ENCODE measurements at places on chromosomes 7 and 10. TPM values are rescaled to one million over a fixed set of nuclear protein-coding genes. Genes with fewer than 3 reads are reported as not detected.

GRCh38 chr10:3433131-3433530 lies 260.5 kb upstream of the PITRM1 start:
- no peak overlapping the region for H3K4me3 ChIP-seq
- no peak overlapping the region for H3K27ac ChIP-seq
- peaks cover 6% of the 10 kb centered on the region for H3K4me1 ChIP-seq
- H3K36me3 ChIP-seq, result no peaks in the 10 kb centered on the region
- no peaks in the 10 kb centered on the region for H3K27me3 ChIP-seq
- DNase-seq, result no peak

- H3K4me1 ChIP-seq, result peaks cover 10% of the 10 kb centered on the region
- no peaks in the 10 kb centered on the region for H3K36me3 ChIP-seq
- peak overlapping the region; percentile 40 for H3K27ac ChIP-seq
- H3K27me3 ChIP-seq, result no peaks in the 10 kb centered on the region
- H3K4me3 ChIP-seq, result no peak overlapping the region
These were observed 78.9 kb downstream of the SVIL start for GRCh38 chr10:29555746-29556481.

DNA sequence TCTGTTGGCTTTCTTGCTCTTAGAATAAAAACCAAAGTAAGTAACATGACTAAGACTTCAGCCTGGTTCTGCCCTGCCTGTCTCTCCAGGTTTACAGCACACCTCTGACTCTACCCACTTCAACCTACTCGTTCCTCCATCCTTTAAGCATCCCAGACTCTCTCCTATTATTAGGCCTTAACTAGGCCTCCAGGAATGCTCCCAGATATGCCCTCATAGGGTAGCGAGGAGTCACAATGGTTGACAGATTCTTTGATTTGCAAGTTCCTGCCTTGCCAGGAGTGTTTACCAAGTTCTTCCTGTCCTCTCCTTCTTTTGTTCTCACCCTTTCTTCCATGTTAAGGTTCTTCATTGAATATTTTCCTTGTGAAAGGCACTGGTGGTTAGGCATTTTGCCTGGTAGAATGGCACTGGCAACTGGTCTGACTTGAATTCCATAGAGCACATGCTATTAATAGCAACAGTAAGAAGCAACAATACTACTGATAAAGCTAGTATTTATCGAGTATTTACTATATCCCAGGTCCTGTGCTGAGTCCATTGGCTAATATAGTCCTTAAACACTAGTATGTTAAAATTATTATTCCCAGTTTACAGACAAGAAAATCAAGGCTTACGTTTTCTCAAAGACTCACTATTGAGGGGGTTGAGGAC lies 327.9 kb upstream of the PRKCQ start:
- H3K36me3 ChIP-seq, result no peaks in the 10 kb centered on the region
- no peak overlapping the region for H3K4me3 ChIP-seq
- H3K27me3 ChIP-seq, result no peaks in the 10 kb centered on the region
- DNase-seq, result no peak
- H3K27ac ChIP-seq, result no peak overlapping the region
- H3K4me1 ChIP-seq, result no peaks in the 10 kb centered on the region

DNA sequence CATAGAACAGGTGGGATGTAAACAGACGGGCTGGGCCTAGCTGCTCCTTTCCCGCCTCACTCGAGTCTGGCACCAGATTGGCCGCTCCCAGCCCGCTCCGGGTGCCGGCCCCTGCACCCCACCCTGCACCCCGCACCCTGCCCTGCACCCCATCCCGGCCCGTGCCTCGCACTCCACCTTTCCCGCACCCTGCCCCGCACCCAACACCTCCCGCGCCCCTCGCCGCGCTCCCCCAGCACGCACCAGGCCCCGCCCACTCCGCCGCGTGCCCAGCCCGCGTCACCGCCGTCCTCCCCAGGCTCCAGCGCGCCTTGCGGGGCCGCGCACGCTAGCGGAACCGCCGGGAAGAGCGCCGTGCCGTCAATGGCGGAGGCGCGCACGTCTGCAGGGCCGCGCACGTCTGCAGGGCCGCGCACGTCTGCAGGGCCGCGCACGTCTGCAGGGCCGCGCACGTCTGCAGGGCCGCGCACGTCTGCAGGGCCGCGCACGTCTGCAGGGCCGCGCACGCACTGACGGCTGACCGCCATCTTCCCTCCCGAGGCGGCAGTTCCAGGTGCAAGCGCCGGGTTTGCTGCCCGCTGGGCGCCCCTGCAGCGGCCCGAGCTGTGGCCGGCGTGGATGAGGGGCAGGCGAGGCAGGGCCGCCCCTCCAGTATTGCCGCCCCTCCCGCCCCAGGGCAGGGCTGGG lies at the start of gene UBE3C:
UBE3C (plus strand) TSS at position 503 of the 687 bp plus-strand sequence. CDS start 347 bp downstream, outside the sequence.
- peak; percentile 92 for DNase-seq
- peaks cover 17% of the 10 kb centered on the region for H3K4me1 ChIP-seq
- no peaks in the 10 kb centered on the region for H3K36me3 ChIP-seq
- no peaks in the 10 kb centered on the region for H3K27me3 ChIP-seq
- H3K27ac ChIP-seq, result peak within 1 kb of the TSS; percentile 97

GRCh38 chr10:30686708-30687107 lies 57.2 kb upstream of the LYZL2 start:
- no peaks in the 10 kb centered on the region for H3K4me1 ChIP-seq
- no peak overlapping the region for H3K27ac ChIP-seq
- no peak for DNase-seq

DNA sequence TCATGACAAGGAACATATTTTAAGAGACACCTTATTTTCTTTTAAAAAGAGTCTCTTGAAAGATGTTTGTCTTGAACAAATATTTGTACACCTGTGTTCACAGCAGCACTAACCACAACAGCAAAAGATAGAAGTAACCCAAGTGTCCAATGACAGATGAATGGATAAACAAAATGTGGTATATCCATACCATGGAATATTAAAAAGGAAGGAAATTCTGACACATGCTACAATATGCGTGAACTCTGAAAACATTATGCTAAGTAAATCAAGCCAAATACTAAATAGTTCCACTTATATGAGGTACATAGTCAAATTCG lies 17.8 kb downstream of the SGMS1 start:
- DNase-seq, result no peak
- H3K27me3 ChIP-seq, result no peaks in the 10 kb centered on the region
- no peak overlapping the region for H3K4me3 ChIP-seq
- H3K36me3 ChIP-seq, result no peaks in the 10 kb centered on the region
- peaks cover 41% of the 10 kb centered on the region for H3K4me1 ChIP-seq

GRCh38 chr10:107616031-107616430 lies 451.5 kb upstream of the SORCS1 start:
- H3K4me3 ChIP-seq, result no peak overlapping the region
- no peak for DNase-seq
- H3K27ac ChIP-seq, result no peak overlapping the region
- H3K27me3 ChIP-seq, result no peaks in the 10 kb centered on the region
- no peaks in the 10 kb centered on the region for H3K36me3 ChIP-seq

DNA sequence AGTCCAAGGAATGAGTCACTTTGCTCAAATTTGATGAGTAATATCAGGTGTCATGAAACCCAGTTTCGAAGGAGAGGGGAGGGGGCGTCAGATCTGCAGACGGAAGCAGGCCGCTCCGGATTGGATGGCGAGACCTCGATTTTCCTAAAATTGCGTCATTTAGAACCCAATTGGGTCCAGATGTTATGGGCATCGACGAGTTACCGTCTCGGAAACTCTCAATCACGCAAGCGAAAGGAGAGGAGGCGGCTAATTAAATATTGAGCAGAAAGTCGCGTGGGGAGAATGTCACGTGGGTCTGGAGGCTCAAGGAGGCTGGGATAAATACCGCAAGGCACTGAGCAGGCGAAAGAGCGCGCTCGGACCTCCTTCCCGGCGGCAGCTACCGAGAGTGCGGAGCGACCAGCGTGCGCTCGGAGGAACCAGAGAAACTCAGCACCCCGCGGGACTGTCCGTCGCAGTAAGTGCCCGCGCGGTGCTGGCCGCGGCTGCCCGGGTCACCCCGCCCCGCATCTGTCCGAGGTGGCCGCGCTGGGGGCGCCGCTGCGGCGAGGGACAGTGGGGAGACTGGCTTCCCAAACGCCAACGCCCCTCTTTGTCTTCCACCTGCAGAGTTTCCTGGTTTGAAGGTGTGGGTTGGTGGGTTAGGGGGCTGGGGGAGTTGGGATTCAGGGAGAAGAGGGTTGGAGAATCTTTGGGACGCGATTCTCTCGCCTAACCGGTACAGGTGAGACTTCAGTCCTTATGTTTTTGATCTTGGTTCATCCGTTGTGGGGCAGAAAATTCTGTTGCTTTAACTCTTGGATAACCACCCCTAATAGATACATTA lies at the start of gene TAC1:
TAC1 (plus strand) TSS at position 351 of the 829 bp plus-strand sequence. CDS start 527 bp downstream, outside the sequence.
- H3K4me3 ChIP-seq, result peak within 1 kb of the TSS; percentile 2
- no peaks in the 10 kb centered on the region for H3K36me3 ChIP-seq
- peaks cover 83% of the 10 kb centered on the region for H3K27me3 ChIP-seq
- peaks cover 12% of the 10 kb centered on the region for H3K4me1 ChIP-seq

DNA sequence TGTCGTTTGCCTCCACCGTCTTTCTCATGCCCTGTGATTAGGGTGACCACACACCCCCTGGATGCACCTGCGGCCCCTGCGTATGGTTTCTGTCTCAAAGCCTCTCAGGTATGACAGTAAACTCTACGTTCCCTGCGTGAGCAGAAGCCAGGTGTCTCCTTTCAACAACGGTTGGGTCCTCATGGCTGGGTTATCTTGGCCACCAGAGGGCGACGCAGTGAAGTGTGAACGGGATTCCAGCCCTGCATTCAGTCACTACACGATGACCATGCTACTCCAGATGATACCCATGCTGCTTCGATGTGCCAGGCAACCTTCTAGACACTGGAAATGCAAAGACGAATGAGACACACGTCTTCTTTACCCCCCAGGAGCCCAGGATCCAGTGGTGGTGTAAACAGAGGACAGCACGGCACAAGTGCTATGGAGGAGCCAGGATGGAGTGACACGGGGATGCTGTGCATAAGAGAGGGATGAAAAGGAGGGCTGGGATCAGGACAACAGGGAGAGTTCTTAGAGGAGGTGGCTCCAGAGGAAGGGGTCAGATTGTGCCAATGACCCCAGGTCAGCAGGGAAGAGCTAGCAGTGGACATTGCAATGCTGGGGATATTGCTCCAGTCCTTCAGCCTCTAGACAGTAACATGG lies 228.1 kb upstream of the PFKP start:
- H3K4me1 ChIP-seq, result no peaks in the 10 kb centered on the region
- no peak overlapping the region for H3K27ac ChIP-seq
- H3K36me3 ChIP-seq, result no peaks in the 10 kb centered on the region
- H3K27me3 ChIP-seq, result no peaks in the 10 kb centered on the region
- H3K4me3 ChIP-seq, result no peak overlapping the region

- H3K4me3 ChIP-seq, result no peak overlapping the region
- no peak for DNase-seq
- H3K27me3 ChIP-seq, result no peaks in the 10 kb centered on the region
- H3K36me3 ChIP-seq, result no peaks in the 10 kb centered on the region
- H3K4me1 ChIP-seq, result peaks cover 48% of the 10 kb centered on the region
- H3K27ac ChIP-seq, result peak overlapping the region; percentile 18
These were observed 34.3 kb downstream of the HTRA1 start for GRCh38 chr10:122495406-122496340.

DNA sequence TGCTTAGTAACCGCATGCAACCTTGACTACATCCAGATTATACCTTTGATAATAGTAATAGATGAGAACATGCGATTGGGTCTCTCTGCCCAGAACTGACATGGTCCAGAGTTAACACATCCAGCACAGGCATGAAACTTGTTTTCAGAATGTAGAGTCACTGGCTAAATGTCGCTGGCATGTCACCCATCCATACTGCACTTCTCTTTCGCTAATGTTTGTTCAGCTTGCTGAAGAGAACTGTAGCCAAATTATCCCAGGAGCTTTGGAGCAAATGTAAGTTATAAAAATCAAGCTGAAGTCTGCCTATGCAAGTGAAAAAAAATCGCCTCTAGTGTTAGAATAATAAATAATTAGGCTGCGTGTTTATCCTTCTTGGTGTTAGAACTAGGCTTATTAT lies 98.2 kb downstream of the PRTFDC1 start:
- no peak overlapping the region for H3K27ac ChIP-seq
- H3K36me3 ChIP-seq, result no peaks in the 10 kb centered on the region
- no peak for DNase-seq
- no peaks in the 10 kb centered on the region for H3K27me3 ChIP-seq
- H3K4me1 ChIP-seq, result peaks cover 13% of the 10 kb centered on the region

DNA sequence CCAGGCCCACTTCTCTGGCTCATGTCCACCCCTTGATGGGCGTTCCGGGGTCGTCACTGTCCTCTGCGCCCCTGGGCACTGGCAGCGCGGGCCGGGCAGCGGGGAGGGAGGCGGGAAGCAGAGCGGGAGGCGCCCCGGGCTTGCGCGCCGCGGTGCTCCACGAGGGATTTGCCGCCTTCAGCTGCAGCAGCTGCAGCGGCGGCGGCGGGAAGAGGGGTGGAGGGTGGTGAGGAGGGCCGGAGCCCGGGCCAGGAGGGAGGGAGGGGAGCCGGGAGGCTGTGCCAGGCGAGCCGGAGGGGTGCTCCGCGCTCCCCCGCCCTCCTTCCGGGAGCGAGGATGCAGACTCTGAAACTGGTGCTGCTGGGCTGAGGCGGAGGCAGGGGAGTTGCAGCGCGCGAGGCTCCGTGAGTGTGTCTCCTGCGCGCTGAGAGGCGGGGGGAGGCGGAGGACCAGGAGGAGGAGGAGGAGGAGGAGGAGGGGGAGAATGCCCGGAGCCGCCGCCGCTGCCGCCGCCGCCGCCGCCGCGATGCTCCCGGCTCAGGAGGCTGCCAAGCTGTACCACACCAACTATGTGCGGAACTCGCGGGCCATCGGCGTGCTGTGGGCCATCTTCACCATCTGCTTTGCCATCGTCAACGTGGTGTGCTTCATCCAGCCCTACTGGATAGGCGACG lies at the start of gene LHFPL3:
LHFPL3 (plus strand) TSS at position 308 of the 674 bp plus-strand sequence.
- DNase-seq, result no peak
- peak within 1 kb of the TSS; percentile 25 for H3K4me3 ChIP-seq
- H3K36me3 ChIP-seq, result no peaks in the 10 kb centered on the region
- peaks cover 5% of the 10 kb centered on the region for H3K4me1 ChIP-seq

GRCh38 chr10:50152792-50153272 lies 85.1 kb downstream of the WASHC2A start:
- no peak for DNase-seq
- no peaks in the 10 kb centered on the region for H3K36me3 ChIP-seq
- H3K4me3 ChIP-seq, result no peak overlapping the region
- no peak overlapping the region for H3K27ac ChIP-seq
- H3K4me1 ChIP-seq, result no peaks in the 10 kb centered on the region
- peaks cover 5% of the 10 kb centered on the region for H3K27me3 ChIP-seq

- H3K4me3 ChIP-seq, result no peak overlapping the region
- no peak overlapping the region for H3K27ac ChIP-seq
- H3K4me1 ChIP-seq, result peaks cover 6% of the 10 kb centered on the region
- H3K27me3 ChIP-seq, result peaks cover 7% of the 10 kb centered on the region
- no peaks in the 10 kb centered on the region for H3K36me3 ChIP-seq
These were observed 11.7 kb downstream of the CREB5 start for GRCh38 chr7:28423918-28424514.

DNA sequence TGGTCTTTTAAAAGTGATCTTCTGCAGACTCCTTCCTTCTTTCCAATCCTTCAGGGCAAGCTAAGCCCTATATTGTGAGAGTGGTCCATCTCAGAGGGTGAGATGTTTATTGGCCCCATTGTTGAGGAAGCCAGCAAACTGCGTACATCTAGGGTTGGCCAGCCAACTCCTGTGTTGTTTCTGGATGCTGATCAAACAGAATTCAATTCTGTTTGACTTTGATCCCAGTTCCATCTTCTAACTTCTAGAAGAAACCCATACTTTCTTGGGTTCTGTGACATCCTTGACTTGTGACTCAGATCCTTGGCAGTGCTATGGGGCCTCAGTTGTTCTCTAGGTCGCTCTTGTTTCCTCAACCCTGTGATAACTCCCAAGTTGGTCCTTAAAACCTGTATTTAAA lies 116.2 kb downstream of the LSMEM1 start:
- H3K27ac ChIP-seq, result no peak overlapping the region
- no peaks in the 10 kb centered on the region for H3K27me3 ChIP-seq
- H3K36me3 ChIP-seq, result no peaks in the 10 kb centered on the region
- DNase-seq, result no peak

Gene LIPK
- not detected for total RNA-seq

Gene GRM3
- not detected for total RNA-seq

Gene HOXA9
- 42.3 TPM for total RNA-seq

Gene PNLIPRP2
- total RNA-seq, result not detected

Gene SIRT1
- total RNA-seq, result 23.8 TPM
